Spinal cord (tissue), 10 donors: ENCODE measurements at places on chromosomes 1 and 21.

GRCh38 chr1:30742300-30742962 is 15.1 kb downstream of the LAPTM5 start:
- DNase-seq = no peak

GRCh38 chr1:110489973-110490542 is 28.9 kb downstream of the KCNA10 start:
- DNase-seq = no peak

DNA sequence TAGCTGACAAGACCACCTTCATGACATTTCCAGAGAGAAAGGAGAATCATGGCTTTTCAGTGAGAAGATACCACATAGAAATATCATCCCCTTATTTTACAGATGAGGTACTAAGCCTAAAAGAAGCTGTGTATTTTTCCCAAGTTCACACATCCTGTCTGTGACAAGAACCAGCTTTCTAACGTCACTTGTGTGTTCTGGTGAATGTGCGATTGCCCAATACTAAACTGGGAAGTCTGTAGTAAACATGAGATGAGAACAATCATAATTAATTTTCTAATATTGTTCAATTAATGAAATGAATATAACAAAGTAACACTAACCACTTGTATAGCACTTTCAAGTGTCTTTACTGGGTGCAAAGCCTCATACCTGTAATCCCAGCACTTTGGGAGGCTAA is 46.0 kb downstream of the PTGER3 start:
- no peak for DNase-seq

DNA sequence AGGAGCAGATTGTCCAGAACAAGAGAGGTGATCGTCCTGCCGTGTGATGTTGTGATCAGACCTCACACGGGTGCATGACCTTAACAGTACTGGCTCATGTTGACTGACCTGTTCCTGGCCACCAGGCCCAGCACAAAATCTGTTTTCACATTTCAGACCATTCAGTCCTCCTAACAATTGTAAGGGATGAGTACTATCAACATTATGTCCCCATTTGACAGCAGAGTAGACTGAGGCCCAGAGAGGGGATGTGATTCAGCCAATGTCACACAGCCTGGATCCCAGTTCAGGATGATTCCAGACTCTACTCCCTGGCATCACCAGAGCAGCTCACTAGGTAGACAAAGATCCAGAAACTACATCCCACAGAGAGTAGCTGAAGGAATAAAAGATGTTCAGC is 7.4 kb upstream of the TAS1R2 start:
- DNase-seq = no peak

DNA sequence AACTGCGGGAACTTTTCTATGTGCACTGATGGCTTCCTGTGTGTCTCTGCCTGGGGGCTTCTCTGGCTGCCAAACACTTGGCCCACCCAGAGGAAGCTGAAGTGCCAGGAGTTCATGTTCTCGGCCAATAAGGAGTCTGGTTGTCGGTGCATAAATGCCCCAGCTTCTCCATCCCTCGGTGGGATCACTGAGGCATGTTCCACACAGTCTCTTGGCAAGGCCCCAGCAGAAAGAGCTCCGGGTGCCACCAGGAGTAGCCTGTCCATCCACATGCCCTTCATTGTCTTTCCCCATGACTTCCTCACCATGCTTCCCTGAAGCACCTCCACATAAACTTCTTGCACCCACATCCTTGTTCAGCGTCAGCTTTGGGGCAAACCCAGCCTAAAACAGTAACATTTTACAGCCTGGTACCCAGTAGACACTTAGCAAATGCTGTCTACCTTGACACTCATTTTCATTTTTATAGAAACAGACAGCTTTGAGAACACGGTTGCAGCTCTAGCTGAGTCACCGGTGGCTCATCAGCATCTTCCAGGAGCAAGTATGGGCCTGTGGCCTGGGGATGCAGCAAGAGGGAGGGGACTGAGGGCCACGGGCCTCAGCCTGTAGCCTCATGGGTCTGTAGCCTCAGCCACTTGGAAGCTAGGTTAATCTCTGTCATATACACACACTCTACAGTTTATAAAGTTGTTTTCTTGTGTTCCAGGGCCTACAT is 14.8 kb upstream of the CDCP2 start:
- DNase-seq = no peak

DNA sequence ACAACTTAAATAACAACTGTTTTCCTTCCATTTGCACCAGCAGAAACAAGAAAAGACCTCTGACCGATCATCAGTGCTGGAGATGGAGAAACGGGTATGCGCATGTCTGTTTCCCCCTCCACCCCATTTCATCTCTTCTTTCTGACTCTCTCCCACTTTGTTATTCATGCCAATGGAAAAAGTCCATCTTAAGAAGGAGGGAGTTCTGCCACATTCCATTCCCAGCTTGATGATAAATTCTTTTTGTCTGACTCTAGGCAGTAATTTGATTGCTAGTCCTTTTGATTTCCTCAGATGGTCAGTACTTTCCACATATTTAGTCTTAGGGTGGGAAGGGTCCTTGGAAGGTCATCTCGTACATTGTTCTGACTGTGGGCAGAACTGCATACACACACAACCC is 142.5 kb downstream of the SYT2 start:
- DNase-seq = no peak

GRCh38 chr1:44405798-44406736 is 1.0 kb downstream of the RNF220 start:
- no peak for DNase-seq

GRCh38 chr1:78370779-78371482 is 119.8 kb upstream of the PTGFR start:
- DNase-seq = no peak

GRCh38 chr1:116770625-116771024 is 16.4 kb downstream of the CD2 start:
- DNase-seq = no peak

GRCh38 chr1:6241887-6242740 is 1.9 kb upstream of the HES3 start:
- no peak for DNase-seq

DNA sequence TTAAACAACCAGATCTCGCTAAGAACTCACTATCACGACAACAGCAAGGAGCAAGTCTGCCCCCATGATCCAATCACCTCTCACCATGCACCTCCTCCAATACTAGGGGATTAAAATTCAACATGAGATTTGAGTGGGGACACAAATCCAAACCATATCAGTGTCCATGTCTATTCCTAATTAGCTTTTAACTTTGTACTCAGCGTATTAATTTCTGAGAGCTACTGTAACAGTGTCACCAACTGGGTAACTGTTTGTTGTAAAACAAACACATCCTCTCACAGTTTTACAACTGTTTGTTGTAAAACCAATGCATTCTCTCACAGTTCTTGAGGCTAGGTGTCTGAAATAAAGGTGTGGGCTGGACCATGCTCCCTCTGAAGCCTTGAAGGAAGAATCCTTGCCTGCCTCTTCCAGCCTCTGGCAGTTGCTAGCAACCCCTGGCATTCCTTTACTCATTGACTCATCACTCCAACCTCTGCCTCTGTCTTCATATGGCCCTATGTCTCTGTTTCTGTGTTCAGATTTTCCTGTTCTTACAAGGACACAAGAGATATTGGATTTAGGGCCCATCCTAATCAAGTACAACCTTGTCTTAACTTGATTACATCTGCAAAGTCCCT is 121.2 kb downstream of the LTN1 start:
- DNase-seq = no peak

DNA sequence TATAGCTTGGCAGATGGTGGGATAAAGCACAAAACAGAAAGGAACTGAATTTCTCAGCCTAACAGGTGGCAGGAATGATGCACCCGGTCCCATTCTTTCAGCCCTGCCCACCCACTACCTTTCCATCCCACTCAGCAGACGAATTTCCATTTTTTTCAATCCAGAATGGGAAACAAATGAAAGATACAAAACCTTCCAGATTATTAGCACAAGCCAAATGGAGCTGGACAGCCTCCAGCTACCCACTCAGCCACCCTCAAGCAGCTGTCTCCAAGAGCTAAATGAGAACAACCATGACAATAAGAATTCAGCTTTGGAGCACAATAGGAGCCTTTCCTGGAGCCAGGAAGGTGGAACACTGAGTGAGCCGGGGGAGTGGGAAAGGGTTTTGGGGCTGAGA is 96.3 kb upstream of the ST6GALNAC5 start:
- no peak for DNase-seq

DNA sequence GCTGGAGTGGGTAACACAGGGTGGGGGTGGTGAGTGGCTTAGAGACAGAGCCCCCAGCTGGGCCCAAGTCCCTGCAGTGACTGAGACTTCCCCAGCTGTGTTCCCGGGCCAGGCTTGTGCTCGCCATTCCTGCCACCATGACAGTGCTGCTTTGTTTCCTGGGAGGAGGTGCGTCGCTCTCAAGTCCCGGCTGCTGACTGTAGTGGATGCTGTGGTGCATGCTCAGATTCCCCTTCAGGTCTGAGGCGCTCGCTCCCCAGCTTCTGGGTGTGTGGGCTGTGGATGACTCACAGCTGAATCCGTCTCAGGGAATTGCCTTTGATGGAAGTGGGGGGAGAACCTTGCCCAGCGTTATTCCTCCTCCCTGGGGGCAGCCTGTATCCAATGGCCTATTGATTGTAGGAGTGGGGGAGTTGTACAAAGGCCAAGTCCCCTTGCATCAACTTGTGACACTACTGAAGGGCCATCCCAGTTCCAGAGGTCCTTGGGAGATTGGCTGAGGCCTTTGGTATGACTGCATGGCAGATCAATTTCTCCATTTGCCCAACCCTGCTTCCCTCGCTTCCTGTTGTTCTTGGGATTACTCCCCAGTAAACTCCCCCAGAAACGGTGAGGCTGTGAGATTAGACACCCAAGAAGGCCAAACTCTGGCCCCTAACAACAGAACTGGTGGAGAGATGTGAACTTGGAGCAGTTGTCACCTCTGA is 17.8 kb upstream of the POU3F1 start:
- no peak for DNase-seq

- DNase-seq = no peak
These were observed 72.0 kb downstream of the SYT6 start for GRCh38 chr1:114081437-114082303.

DNA sequence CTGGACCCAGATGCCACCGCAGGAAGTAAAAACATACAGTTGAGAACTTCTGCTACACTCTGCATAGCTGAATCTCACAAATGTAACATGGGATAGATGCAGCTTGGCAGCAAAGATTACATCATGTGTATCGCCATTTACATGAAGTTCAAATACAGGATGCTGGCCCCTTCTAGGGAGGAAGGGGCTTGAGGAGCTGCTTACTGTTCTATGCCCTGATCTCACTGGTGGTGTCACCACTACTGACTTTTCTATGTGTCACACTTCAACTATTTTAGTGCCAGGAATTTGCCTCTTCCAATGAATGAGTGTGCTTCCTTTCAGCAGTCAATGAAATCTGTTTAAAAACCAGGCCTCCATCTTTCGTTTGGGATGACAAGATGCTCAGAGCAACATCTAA is 31.1 kb downstream of the MRAP start:
- DNase-seq = no peak

DNA sequence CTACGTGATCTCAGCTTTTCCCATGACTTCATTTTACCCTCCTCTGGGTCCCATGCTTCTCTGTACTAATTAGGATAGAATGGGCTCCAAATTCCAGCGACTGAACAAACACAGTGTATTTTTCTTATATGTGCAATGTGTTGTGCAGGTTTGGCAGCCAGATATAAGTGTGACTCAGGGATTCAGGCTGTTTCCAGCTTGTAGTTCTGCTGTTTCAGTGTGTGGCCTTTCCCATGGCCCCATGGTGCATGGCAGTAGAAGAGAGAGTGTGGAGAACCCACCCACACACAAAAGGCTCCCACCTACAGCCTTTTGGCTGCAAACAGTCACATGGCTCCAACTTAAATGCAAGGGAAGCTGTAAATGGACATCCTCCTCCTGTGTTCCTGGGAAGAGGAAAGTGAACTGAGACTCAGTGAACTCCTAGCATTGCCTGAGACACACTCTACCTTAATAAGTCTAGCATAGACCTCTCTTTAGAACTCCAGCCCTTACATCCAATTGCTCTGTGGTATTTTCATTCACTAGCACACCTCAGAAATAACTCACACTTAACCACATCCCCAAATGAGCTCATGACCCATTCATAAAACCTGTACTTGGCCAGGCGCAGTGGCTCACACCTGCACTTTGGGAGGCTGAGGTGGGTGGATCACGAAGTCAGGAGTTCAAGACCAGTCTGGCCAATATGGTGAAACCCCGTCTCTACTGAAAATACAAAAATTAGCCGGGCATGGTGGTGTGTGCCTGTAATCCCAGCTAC is 58.7 kb downstream of the KIAA0040 start:
- DNase-seq = no peak

- no peak for DNase-seq
These were observed 17.3 kb downstream of the LTN1 start for GRCh38 chr21:28975397-28975796.

DNA sequence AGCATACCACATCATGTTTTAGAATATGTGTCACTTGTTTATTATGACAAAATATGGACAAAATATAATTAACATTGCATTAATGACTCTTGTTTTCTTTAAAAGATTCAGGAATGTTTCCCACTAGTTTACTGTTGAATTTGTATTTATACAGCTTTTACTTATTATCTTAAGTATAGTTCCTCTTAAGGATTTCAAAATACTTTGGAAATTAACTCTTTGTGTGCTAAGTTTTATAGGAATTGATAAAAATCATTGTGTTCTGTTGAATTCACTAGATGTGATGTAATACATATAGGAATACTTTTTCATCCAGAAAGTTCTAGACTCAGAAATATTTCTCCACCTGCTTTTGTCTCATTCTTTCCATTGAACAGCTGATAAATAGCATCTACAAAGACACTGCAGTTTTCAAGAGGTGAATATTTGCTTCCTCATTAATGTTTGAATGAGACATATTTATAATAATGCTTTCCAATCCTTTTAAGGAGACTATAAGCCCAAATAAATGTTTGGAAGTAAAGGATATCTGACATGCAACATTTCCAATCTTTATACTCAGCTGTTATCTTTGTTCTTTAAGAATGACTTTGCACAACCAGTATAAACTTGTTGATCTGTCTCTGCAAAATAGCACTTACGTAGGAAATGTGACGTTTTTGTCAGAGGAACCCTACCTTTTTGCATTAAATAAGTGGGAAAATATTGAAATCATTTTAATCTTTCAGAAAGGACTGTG is 38.4 kb upstream of the SAMSN1 start:
- no peak for DNase-seq

DNA sequence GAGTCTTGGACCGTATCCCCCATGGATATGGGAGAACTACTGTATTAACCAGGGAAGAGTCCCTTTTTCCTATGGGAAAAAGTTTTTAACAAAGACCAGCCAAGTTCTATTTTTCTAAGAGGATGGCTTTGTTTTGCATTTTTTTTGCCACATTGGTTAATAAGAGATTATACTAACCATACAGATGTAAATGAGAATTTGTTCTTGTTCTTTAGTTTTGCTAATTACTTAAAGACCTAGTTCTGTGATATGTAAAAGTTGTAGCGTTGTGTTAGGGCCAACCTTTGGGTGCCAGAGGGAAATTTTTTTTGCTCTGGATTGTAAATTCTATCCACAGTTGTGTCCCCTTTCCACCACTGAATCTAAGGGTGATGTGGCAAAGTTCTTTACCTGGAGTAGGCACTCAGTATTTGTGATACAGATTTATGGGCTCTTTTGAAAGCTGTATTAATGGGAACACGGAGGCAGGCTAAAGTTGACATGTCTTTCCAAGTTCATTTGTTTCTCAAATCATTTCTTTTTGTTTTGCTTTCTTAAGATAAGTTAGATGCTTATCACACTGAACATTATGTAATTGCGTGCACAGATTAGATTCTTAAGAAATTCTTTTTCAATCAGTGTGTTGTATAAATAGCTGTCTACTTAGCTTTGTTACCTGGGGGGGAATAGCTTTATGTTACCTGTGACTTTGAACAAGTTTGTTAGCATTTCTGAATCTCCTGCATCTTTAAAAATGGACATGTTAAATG is 2.9 kb downstream of the SOAT1 start:
- no peak for DNase-seq

- DNase-seq = no peak
These were observed 196.7 kb upstream of the DAB1 start for GRCh38 chr1:57620605-57621004.
